ENCODE measurements at places on chromosomes 12 and 14. TPM values are rescaled to one million over a fixed set of nuclear protein-coding genes. Genes with fewer than 3 reads are reported as not detected.

DNA sequence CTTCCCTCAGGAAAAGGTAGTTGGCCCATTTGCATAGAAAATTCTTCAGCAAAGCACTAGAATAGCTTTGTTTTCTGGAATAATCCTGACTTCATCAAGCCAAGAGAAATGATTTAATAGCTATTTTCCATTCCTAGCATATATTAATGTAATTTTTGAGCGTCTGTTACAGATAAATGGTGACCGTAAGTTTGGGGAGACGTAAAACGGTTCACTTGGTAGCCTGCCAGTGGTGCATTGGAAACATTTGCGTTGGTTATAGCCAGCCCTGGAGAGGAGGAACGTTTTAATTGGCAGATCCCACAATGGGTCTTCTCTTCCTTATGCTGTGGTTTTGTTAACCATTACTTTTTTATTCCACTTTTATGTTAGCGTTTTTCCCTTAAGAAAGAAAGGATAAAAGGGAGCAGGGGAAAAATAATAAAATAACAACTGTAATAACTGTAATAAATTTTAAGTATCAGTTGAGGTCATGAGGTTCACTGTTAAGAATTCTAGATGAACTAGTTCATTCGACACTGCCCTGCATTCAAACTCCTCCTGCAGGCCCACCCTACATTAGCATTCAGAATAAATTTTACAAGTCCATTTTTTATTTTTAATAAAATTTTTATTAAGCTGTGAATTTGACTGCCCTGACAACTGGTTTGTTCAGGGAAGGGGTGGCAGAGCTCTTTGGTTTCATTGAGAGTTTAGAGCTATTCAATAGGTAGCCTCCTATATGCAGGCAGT lies 300.7 kb downstream of the ERC1 start:
- DNase-seq = no peak

- no peak for DNase-seq
These were observed 50.9 kb upstream of the BCL7A start for GRCh38 chr12:121970581-121971300.

GRCh38 chr12:125455556-125455955 lies 390.3 kb downstream of the AACS start:
- peak; percentile 49 for DNase-seq

DNA sequence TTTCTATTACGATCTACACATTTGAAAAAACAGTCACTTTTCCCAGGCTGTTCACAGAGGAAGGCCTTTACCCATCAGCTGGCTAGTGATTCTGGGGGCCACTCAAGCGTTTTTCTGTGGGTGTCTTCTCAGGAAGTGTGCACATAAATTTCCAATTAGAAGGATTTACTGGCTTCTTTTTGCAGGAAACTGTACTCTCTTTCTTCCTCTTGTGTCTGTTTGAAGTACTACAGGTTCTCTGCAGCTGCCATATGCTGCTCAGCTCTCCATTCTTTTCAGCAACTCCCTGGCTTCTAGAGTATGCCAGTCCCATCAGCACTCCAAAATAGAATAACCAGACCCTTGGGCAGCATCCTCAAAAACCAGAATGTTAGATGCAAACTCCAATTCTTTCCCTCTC lies 110.4 kb upstream of the NAV3 start:
- DNase-seq = no peak

GRCh38 chr14:91858536-91859275 lies 8.6 kb downstream of the TC2N start:
- no peak for DNase-seq

DNA sequence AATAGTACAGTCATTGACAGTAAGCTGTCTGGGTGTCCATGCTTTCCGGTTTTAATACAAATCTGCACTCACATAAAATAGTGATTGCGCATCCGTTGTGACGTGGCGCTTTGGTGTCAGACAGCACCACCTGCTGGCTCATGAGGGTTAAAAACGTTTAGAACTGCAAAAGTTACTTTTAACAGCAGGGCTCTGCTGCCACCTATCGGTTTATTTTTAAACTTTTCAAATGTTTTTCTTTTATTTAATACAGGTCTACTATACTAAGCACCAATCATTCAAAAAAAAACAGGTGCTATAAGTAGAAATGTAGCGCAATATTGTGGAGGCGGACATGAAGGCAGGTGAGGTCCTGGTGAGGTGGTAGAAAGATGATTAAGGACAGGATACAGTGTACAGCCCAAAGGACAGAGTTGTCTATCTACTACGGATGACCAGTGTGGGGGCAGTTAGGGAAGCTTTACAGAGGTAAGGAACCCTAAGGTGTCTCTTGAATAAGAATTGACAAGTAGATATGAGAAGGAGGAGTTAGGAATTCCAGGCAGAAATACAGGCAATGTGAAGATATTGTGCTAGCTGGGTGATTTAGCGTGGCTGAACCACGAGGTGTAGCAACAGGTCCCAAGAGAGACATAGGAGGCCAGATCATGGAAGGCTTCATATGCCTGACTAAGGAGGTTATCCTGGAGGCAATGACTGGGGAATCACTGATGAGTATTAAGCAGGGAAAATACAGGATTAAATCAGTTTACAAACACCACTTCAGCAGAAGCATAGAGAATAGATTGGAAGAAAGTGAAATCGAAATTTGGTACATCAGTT lies 91.5 kb upstream of the PRB2 start:
- peak; percentile 95 for DNase-seq

GRCh38 chr12:126994599-126994998 lies 1272.4 kb upstream of the TMEM132C start:
- DNase-seq = no peak

GRCh38 chr12:76878099-76878898 lies 520 bp downstream of the CSRP2 start:
- DNase-seq = no peak

GRCh38 chr12:3225796-3226180 lies 148.6 kb downstream of the TSPAN9 start:
- no peak for DNase-seq

DNA sequence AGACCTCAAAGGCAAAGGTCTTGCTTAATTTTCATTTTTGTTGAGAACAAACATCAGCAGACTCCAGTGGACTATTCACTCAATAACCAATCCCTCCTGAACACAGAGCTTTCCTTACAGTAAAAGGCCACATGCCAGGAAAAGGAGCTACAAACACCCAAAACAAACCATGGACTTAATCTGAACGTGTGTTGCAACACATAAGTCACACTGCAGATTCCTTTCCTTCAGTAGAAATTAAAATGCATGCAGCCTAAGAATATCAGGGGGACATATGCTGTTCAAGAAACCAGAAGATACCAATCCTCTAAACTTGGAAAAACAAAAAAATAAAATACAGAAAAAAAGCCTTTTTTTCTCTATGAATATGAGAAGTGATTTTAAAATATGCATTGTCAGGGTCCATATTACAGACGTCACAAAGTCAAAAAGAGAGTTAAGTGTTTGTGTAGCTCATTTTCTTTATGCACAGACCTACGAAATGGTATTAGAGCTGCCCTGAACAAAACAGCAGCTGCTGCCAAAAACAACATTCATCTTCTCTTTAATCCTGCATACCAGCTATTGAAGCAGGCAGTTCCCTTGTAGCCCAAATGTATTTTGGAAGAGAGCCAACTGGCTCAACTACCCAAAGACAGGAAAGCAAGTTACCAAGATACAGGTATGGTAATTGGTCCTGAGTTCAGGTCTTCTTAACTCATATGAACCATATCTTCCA lies 26.2 kb downstream of the KITLG start:
- DNase-seq = no peak

GRCh38 chr12:89468017-89468416 lies 56.6 kb downstream of the GALNT4 start:
- no peak for DNase-seq

DNA sequence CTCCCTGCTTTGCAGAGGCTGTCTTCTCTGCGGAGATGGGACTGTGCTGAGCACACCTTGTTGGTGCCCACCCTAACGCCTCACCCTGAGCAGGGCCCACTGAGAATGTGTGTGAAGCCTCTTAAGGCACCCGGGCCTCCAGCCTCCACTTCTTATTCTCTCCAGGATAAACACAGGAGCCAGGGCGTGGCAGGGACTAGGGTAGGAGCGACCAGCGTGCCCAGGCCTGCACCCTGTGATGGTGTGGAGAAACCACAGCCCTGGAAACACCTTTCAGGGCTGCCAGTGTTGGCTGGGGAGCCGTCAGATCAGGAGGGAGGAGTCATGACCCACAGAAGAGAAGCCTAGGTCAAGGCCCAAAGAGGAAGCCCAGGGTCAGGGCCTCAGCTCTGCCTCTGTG lies 41.3 kb downstream of the VDR start:
- DNase-seq = no peak

- no peak for DNase-seq
These were observed 195.2 kb downstream of the RAD51B start for GRCh38 chr14:68014771-68015170.

- no peak for DNase-seq
These were observed 7.2 kb upstream of the P2RX4 start for GRCh38 chr12:121202407-121203355.

DNA sequence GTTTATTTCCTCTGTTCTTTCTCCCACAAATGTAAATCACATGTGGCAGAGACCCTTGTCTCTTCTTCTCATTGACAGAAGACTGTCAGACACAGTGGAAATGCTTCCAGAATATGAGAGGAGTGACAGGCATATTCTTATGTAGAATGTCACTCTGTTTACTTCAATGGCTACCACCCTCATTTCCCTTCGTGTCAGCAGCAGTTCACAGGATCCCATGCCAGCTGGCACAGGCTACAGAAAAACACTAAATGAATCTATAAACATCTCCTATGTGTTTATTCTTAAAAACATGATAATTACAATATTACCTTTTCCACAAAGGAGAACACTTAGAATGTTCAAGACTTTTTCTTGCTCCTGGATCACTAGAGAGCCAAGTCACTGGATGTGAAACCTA lies 183.8 kb upstream of the CNTN1 start:
- no peak for DNase-seq

DNA sequence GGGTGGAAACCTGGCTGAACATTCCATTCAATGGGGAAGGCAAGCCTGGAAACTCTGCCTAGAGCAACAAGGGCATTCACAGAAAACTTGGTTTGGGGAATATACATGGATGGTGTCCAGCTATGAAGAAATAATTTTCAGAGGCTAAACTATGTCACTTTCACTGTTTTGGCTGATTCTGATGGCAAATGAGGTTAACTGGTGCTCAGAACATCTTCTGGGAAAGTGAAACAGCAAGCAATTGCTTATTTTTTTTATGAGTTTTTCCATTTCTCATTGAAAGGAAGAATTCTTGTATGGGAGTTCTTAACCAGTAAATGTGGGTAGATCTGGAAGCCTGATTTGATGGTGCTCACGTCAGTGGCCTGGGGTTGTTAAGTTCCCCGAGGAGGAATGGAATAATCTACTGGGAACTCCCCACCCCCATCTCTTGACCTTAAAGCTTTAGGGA lies 132.8 kb upstream of the BTG1 start:
- no peak for DNase-seq

GRCh38 chr14:104209985-104210816 lies 71.8 kb downstream of the KIF26A start:
- DNase-seq = no peak

- DNase-seq = peak; percentile 72
These were observed 740.9 kb downstream of the GALC start for GRCh38 chr14:87252103-87252502.

- no peak for DNase-seq
These were observed 48.8 kb downstream of the NUAK1 start for GRCh38 chr12:106089935-106090334.

GRCh38 chr12:91746976-91747375 lies 398.7 kb downstream of the BTG1 start:
- DNase-seq = no peak

Gene SNX6
- total RNA-seq = 48.7 TPM

Gene RASSF9
- total RNA-seq = not detected

Gene EPYC
- total RNA-seq = not detected

Gene RDH16
- total RNA-seq = not detected

Gene MANSC1
- not detected for total RNA-seq

Gene CABP1
- not detected for total RNA-seq

Gene ASCL1
- total RNA-seq = not detected

Gene ANKLE2
- total RNA-seq = 47.9 TPM

Gene RERGL
- total RNA-seq = not detected

Gene MYF6
- total RNA-seq = not detected

Gene EIF2S3B
- 1.0 TPM for total RNA-seq

Measured in Karpas-422 (cell line).